ENCODE measurements at places on chromosomes 12 and 14. TPM values are rescaled to one million over a fixed set of nuclear protein-coding genes. Genes with fewer than 3 reads are reported as not detected.

The KCNMB4 gene
- polyA plus RNA-seq = 18.4 TPM

The LACRT gene
- polyA plus RNA-seq = not detected

The TPPP2 gene
- 3.7 TPM for polyA plus RNA-seq

The KCNC2 gene
- polyA plus RNA-seq = 0.86 TPM

DNA sequence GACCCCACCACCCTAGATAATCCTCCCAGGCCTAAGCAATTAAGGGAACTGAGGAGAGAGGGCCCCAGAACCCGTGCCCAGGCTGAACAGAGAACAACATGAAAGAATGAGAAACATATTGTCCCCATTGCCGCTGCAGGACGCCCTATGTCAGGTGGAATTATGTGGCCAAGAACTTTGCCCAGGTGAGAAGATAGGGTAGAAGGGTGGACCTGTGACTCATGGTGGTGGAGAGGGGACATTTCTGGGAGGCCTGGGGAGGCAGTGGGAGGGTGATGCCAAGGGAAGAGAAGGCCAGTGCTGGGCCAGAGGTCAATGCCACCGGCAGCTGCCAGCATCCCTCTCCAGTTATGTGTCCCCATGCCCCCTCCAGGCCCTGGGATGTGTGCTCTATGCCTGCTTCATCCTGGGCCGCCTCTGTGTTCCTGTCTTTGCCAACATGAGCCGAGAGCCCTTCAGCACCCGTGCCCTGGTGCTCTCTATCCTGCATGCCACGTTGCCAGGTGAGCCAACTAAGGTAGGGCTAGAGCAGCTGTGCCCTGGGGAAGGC lies 15.5 kb downstream of the SOAT2 start:
- DNase-seq = no peak

GRCh38 chr12:97572220-97572619 lies 109.6 kb downstream of the RMST start:
- no peak for DNase-seq

- no peak for DNase-seq
Measured at GRCh38 chr12:74665690-74666089, 128.1 kb downstream of the ATXN7L3B start.
